ENCODE measurements at places on chromosomes 6 and 20.

DNA sequence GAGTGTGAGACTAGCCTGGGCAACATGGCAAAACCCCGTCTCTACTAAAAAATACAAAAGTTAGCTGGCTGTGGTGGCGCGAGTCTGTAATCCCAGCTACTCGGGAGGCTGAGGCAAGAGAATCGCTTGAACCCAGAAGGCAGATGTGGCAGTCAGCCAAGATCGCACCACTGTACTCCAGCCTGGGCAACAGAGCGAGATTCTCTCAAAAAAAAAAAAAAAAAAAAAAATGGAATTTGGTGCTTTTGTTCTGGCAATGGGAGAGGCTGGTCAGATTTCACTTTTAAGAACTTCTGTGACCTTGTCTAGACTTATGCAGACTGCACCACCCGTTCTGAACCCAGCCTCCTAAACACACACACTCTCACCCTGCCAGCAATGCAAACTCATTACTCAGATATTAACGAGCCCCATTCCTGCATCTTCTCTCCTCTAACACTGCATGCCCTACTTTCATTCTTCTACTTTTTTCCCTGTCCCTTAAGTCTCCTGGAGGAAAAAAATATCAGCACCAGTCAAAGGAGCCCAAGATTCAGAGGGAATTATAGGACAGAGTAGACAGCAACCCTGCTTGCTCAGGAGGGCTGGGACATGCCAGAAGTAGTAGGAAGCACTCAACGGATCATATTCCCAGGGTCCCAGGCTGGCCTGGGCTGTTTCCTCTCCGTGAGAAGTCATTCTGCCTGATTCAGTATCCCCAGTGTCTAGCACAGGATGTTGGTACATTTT, 4.4 kb downstream of the MOCS1 start:
- no peak for DNase-seq

DNA sequence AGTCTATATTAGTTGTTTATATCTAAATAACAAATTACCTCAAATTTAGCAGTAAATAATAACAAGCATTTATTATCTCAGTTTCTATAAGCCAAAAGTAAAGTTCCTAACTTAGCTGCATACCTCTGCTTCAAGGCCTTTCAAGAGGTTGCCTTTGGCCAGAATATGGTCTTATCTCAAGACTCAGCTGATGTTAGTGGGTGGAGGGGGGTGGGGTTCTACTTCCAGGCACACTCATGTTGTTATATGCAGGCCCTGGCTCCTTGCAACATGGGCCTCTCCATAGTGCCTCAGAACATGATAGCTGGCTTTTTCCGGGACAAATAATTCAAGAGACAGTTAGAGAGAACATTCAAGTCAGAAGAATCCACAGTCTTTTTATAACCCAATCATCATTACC, 266.0 kb downstream of the ADGRB3 start:
- no peak for DNase-seq

DNA sequence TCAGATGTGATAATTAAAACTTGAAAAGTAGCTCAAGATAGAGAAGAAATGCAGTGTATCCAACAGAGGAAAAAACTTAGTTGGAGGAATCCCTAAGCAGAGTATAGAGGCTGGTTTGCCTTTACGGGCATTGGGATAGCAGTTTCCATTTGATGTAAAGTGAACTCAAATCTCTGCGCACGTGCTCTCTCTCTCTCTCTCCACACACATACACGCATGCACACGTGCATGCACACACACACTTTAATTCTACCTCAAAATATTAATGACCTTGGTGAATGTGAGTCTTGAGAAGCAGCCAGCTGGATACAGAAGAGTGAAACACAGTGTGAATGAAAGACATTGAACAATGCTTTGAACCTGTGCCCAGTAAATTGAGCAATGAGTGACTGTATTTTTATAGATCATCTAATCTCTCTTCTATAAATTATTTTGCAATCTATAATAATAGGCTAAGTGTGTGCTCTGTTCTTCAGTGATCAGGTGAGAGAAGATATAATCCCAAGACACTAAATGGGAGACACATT, 247.7 kb upstream of the FAM83B start:
- no peak for DNase-seq

DNA sequence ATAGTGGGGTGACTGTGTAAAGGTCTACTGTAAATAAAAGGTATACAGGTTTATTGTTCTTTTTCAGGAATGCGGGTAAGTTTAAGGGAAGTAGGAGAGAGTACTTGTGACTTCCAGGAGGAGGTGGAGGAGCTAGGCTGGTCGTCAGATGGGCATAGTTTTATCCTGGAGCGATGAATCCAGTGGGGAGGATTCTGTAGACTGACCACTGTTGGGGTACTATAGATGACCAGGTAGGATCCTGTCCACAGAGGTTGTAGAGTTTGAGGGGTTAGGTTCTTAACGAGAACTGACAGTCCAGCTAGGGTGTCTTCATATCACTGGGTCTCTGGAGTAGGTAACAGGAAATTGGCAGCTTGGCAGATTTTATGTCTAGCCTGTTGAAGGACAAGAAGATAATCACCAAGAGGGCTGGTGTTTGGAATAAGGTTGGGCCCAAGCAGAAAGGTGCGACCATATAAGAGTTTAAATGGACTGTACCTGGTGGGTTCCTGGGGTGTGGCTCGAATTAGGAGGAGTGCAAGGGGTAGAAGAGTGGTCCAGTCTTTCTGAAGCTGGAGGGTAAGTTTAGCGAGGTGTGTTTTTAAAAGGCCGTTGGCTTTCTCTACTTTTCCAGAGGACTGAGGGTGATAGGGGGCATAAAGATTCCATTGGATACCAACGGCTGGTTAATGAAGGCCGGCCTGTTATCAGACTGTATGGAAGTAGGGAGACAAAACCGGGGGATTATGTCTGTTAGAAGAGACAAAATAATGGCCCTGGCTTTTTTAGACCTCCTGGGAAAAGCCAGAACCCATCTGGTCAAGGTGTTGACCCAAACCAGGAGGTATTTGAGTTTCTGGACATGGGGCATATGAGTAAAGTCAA, 751.3 kb upstream of the ADGRB3 start:
- peak; percentile 35 for DNase-seq

GRCh38 chr20:39736434-39737327, 774.5 kb downstream of the DHX35 start:
- no peak for DNase-seq

GRCh38 chr6:43984442-43985321, 142.6 kb downstream of the MRPL14 start:
- no peak for DNase-seq

DNA sequence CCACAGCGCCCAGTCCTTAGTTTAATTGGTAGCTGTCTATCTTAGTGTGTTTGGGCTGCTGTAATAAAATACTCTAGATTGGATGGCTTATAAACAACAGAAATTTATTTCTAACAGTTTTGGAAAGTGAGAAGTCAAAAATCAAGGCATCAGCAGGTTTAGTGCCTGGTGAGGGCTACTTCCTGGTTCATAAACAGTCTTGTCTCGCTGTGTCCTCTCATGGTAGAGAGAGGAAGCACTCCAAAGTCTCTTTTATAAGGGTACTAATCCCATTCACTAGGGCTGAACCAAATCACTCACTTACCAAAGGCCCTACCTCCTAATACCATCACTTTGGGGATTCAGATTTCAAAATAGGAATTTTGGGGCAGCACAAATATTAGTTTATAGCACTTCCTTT, 336.9 kb upstream of the RSPO3 start:
- DNase-seq, result no peak

DNA sequence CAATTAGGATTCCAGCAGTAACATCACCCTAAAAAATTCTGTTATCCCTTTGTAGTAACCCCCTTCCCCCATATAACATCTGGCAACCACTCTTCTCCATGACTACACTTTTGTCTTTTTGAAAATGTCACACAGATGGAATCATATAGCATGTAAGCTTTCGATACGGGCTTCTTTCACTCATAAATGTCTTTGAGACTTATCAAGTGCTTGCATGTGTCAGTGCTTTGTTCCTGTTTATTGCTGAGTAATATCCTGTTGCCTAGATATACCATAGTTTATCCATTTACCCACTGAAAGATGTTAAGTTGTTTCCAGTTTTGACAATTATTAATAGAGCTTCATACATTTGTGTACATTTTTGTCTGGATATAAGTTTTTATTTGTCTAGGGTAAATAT, 10.4 kb upstream of the SNPH start:
- no peak for DNase-seq

- DNase-seq, result peak; percentile 80
Measured at GRCh38 chr6:111478749-111479148, 4.3 kb downstream of the REV3L start.

GRCh38 chr6:119026822-119027221, 51.6 kb downstream of the FAM184A start:
- DNase-seq, result no peak

DNA sequence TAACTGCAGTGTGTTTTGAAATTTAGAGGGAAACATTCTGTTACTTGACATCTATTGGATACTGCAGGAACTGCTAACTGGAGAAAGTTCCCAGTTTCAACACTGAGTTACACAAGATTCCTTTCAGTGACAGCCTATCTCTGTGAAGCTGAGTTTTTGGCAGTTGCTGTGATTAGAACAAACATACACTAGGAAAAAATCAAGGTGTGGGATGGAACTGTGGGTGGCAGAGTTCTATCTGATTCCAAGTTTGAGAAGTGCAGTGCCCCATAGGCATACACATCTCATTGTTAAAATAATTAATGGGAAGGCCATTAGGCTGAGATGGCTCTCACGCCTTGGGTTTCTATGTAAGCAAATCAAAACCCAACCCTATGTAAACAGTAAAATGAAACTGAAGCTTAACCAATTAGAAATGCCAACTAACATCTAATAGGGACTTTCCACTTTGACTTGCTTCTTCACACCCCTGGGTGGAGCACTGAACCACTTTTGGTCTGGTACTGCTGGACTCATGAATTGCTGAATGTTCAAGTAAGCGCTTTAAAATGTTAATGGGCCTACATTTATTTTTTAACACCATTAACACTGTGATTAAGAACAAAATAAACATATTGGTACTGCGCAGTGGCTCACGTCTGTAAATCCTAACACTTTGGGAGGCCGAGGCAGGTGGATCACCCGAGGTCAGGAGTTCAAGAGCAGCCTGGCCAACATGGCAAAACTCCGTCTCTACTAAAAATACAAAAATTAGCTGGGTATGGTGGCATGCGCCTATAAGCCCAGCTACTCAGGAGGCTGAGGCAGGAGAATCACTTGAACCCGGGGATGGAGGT, 55.2 kb upstream of the TBC1D7 start:
- DNase-seq, result no peak

DNA sequence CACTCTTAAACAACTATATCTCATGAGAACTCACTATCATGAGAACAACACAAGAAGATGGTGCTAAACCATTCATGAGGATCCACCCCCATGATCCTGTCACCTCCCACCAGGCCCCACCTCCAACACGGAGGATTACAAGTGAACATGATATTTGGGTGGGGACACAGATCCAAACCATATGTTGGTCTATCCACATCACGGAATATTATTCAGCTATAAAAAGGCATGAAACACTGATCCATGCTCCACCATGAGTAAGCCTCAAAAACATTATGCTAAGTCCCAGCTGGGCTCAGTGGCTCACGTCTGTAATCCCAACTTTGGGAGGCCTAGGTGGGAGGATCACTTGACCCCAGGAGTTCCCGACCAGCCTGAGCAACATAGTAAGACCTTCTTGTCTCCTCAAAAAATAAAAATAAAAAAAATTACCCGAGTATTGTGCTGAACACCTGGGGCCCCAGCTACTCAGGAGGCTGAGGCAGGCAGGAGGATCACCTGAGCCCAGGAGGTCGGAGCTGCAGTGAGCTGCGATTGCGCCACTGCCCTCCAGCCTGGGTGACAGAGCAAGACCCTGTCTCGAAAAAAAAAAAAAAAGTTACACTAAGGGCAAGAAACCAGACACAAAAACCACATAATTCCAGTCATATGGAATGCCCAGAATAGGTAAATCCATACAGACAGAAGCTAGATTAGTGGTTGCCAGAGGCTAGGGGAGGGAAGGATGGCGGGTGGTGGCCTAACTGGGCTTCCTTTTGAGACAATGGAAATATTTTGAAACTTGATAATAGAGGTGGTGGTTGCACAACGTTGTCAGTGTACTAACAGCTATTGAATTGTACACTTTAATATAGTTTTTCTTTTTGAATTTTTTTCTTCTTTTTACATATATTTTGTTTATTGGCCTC, 43.1 kb downstream of the ZNF217 start:
- no peak for DNase-seq

DNA sequence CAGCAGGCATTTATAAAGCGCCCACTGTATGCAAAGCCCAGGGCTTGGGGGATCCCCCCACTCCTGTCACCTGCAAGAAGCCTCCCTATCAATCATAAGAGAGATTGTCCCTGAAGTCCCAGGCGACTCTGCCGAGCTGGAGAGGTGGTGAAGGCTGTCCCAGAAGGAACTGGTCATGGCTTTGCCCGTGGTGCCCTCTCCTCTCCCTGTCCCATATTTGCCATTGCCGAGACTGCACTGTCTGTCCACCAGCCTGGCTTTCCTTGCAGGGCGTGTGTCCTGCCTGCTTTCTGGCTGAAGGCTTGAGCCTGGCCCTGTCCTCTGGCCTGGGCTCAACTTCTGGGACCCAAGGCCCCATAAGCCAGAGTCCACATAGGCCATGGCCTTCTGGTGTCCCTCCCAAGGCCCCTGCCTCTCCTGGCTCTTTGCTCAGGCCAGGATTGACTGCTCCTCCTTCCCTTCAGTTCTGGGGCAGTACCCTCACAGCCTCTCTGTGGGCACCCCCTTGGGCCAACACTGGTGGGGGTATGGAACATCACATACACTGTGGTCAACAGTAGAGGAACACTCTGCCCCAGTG, 46.9 kb downstream of the CPXM1 start:
- no peak for DNase-seq

GRCh38 chr6:162615016-162615705, 112.4 kb downstream of the PRKN start:
- no peak for DNase-seq

GRCh38 chr6:18360188-18360587, 27.0 kb upstream of the RNF144B start:
- DNase-seq, result no peak

DNA sequence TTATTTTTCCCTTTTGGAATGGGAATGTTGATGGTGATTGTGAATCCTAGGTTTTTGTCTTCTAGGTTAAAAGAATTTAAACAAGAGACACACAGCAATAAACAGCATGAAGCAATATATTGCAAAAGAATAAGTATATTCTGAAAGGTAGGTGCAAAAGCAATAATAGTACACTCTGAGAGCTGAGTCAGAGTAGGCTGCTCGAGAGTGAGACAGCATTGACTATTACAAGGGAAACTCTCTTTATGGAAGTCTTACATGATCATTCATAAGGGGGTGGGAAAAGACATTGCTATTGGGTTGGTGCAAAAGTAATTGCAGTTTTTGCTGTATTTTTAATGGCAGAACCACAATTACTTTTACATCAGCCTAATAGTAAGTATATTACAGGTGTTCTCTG, 25.0 kb downstream of the FBXO5 start:
- DNase-seq, result no peak

GRCh38 chr6:136922685-136923006, 545 bp downstream of the SLC35D3 start:
- DNase-seq, result no peak

DNA sequence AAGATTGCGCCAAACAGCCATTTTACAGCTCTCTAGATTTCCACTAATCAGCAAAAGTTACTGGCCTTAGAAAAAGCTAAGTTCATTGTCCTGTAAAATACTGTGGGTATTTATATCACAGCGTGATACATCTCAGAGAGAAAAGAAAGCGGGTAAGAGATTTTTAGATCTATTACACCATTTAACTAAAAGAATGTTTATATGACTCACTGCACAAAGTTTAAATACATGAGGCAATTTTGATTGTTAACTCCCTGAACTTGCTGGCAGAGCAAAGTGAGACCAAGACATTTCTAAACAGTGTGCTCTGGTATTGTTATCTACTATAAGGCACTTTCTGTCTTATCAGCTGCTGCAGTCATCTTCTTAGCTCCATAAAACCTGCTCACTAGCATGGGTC, 314.3 kb downstream of the EPHA7 start:
- no peak for DNase-seq

GRCh38 chr6:168130697-168131371, 51.8 kb upstream of the FRMD1 start:
- DNase-seq, result no peak
